ENCODE measurements at places on chromosomes 12 and 14. TPM values are rescaled to one million over a fixed set of nuclear protein-coding genes. Genes with fewer than 3 reads are reported as not detected.
A peak's percentile ranks its signal among the peaks of the same experiment; 100 is the strongest.

DNA sequence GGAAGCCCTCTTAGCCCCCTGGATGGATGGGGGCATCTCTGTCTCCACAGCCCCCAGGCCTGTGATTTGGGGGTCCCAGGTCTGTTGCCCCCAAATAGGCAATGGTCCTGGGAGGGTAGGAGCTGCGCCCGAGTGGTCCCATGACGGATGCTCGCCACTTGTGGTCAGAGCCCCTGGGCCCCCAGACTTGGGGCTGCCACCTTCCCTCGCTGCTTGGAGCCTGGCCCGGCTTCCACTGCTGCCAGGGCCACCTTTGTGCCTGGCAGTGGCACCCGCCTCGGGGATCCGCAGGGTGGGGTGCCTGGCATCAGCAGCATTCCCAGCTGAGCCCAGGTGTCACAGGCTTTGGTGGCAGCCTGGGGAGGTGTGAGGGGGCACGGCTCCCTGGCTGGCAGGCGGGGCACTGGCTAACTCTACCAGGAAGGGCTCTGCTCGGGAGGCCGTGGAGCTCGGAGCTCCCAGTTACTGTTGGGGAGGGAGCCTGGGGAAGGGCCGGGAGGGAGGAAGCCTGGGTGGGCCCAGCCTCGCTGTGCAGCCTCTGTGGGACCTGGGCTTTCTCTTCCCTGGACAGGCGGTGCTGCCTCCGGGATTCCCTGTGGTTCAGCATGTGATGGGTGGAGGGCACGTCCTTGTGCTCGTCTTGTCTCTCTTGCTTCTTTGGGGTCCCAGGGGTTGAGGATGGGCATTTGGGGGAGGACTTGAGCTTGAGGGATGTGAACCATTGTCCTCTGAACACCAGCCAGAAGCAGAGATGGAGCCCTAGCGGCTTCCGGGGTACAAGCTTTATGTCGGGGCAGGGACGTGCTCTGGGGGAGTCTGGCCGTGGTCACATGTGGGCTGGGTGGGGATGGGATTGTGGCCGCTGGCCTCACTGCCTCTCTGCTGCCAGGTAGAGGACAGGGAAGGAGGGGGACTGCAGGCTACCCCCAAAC, 5.4 kb downstream of the KIF26A start:
- no peak for DNase-seq

DNA sequence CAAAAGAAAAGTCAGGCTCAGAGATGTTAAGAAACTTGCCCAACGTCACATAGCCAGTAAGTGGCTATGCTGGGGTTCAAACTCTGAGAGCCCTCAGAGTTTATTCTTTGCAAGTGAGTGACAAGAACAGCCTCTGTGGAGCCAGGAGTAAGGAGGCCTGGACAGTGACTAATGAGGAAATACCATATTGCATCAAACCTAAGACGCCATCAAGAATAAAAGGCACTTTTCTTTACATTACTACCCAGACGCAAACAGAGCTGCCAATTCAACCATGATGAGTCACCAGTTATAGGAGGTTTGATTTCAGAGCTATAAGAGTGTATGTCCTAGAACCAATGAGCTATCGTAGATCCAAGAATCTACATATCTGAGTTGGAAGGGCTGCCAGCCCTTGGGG, 9.4 kb downstream of the TNFRSF1A start:
- DNase-seq, result no peak

DNA sequence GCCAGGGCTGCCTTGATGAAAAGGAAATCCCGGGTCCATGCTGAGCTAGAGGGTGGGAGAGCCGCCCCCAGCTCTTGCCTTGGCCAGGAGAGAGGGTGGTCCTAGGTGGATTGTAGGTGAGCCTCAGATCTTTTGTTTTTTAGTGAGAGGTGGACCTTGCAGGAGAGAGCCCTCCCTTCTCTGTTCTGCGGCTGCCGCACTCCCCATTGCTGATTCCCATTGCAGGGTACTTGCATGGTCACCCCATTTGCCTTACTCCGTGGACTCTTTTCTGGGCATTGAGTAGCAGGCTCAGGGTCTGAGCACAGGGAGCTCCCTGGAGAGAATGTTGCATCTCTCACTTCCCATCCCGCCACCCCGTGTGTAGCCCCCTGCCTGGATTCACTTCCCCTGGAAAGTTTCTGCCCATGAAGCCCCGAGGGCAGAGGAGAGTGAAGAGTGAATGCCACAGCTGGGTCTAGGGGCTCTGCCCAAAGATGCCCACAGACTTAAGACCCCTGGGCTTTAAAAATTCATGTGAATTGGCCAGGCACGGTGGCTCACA, 10.2 kb downstream of the VASH1 start:
- peak; percentile 23 for DNase-seq

NTF3 gene
- 0.40 TPM for total RNA-seq

- DNase-seq, result peak; percentile 52
Measured at GRCh38 chr12:54413284-54414190, 5.5 kb downstream of the ITGA5 start.

GRCh38 chr12:90922145-90922627, 32.8 kb downstream of the CCER1 start:
- DNase-seq, result no peak

EP400 gene
- total RNA-seq, result 38.2 TPM

GRCh38 chr14:52553671-52554575, 1.3 kb downstream of the GPR137C start:
- DNase-seq, result peak; percentile 90

DNA sequence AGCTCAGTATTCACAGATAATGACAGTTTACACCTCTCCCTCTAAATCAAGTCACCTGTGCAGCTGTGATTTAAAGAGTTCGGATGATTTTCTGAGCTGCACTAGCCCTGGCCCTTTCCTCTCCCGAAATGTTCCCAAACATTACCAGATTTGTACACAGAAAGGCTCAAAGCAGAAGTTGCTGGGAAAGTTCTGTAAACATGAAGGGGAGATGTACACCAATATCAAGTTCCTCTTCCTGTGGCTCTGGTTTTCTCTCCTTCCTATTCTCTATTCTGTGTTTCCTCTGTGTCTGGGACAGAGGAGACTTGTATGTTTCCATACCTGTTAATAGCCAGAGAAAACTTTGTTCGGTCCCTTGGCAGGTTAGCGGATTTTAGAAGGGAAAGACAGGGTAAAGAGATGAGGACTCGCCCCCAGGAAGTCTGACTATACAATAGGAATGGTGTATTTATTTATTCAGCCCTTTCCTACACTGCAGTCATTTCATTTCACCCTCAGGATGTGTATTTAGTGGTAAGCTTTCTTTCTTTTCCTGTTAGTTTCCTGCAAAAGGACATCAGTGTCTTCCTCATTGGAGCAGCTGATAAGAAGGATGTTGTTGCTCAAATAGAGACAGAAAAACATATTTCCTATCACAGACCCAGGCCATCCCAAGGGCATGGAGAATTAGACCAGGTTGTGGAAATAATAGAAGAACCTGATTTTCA, 7.6 kb upstream of the NUMB start:
- DNase-seq, result no peak

DNA sequence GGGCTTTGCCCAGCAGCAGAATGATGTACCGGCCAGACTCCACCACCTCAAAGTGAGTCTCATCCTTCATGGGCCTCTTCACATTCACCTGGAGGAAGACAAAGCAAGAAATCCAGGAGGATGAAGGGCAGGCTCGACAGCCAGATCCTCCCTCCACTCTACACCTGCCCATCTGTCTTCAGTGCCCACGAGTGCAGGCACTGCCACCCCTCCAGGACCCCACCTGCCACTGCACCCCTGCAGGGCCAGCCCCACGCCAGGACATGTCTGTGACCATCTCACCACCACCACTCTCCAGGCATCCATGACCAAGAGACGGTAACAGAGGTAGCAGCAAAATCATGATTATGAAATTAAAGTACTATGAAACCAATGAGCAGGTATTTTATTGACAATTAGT, 84.3 kb upstream of the ANO2 start:
- DNase-seq, result no peak

GRCh38 chr12:98137278-98137677, 378.1 kb upstream of the TMPO start:
- DNase-seq, result no peak

GRCh38 chr14:95305940-95306339, 13.8 kb downstream of the CLMN start:
- no peak for DNase-seq

DNA sequence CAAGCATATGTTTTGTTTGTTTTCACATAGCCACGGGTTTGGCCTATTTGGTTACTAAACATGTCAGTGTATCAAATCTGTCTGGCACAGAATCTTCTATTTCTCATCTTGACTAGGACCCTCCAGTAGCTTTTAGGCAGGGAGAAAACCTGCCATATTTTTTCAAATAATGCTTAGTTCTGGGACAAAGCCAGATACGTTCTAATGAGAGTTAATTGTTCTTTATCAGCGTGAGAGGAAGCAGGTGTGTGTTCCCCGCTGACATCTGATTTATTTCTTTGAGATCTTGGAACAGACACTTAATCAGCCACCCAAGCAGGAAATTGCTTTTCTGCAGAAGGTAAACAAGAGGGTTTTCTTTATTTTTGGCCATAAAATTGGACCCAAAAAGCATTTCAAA, 54.8 kb downstream of the GOLGA5 start:
- no peak for DNase-seq

- DNase-seq, result no peak
Measured at GRCh38 chr12:106343214-106343528, 14.4 kb upstream of the POLR3B start.

GRCh38 chr12:63875703-63876102, 31.2 kb downstream of the SRGAP1 start:
- no peak for DNase-seq

KRT83 gene
- not detected for total RNA-seq

DNA sequence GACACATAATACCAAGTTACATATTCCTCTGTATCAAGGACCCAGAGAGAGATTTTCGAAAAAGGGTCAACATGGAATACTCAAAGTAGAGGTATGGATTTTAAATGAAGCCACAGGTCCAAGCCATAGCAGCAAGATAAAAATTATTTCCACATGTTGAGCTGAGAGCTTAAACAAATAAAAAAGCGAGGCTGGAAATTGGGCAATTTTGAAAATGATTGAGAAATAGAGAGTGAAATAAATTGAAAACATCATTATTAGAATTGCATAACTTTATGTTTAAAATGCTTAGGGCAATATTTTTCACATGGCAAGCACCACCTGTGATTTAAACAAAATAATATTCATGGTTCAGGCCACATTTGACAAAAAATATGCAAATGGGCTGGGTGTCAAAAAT, 1251.0 kb upstream of the USP15 start:
- DNase-seq, result no peak

GRCh38 chr12:102512523-102512922, 32.2 kb upstream of the IGF1 start:
- no peak for DNase-seq
